Right ventricle myocardium superior (tissue), 1 donor: ENCODE measurements at places on chromosomes 3 and 15.

- no peak for DNase-seq
These were observed 278.1 kb downstream of the THSD4 start for GRCh38 chr15:71393383-71393782.

- no peak for DNase-seq
These were observed 120.8 kb downstream of the UNC13C start for GRCh38 chr15:54099010-54099409.

DNA sequence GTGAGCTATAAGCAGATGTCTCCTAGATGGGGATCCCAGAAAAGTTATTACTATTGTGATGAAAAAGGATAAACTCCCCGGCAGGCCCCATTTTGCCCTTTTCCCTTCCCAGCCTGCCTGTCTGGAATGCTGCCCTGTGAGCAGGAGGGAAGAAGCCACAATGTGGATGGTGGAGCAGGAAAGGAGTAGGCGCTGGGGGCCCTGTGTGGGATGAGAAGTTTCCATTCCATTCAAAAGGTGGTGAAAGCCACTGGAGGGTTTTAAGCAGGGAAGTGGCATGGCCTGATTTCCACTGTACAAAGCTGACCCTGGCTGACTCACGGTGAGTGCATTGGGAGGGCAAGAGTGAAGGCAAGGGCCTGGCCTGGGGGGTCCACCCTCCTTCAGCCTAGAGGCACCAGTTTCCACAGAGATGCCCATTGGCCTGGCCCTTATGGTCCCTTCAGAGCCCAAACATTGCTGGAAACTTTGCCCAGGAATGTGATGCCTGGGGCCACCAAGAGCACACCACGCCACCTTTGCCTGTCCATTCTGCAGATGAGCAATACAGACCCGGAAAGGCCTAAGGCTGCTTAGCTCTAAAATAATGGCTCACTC, 206.9 kb downstream of the RPLP1 start:
- DNase-seq: no peak

DNA sequence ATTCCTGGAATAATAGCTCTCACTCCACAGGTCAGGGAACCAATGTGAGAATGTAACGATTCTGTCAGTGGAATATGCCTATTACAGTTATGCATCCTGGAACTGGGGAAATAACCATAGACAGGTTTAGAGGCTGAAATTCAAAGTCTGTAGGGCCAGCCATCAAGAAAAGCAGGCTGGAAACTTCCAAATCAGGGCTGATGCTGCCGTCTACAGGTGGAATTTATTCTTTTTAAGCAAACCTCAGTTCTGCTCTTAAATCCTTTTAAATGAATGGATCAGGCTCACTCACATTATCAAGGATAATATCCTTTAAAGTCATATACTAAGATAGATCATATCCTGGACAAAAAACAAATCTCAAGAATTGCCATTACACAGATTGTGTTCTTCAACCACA, 699.8 kb downstream of the NR2F2 start:
- DNase-seq: no peak

DNA sequence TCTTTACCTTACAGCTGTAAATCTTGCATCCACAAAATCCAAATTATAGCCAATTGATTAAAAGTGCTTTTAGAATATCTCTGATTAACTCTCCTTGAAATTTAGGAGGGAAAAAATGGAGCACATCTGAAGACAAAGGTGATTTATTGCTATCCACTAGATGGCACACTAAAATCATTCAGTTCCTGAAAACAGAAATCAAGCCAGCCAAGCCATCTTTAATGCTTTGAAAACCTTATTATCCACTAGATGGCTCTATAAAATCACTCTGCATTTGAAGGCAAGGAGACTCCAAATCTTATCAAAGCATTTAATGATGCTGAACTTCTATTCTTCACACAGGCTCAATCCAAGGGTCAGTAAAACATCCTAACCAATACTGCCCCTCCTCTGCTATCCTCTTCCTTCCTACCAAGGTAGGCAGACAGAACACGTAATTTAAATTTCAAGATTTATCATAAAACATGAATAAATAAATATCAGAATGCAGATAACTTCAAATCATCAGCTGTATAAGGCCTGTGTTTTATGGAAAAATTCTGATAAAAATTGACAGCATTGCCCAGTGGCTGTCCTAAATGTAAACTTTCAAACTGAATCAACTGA, 48.4 kb downstream of the GOLIM4 start:
- DNase-seq: no peak

DNA sequence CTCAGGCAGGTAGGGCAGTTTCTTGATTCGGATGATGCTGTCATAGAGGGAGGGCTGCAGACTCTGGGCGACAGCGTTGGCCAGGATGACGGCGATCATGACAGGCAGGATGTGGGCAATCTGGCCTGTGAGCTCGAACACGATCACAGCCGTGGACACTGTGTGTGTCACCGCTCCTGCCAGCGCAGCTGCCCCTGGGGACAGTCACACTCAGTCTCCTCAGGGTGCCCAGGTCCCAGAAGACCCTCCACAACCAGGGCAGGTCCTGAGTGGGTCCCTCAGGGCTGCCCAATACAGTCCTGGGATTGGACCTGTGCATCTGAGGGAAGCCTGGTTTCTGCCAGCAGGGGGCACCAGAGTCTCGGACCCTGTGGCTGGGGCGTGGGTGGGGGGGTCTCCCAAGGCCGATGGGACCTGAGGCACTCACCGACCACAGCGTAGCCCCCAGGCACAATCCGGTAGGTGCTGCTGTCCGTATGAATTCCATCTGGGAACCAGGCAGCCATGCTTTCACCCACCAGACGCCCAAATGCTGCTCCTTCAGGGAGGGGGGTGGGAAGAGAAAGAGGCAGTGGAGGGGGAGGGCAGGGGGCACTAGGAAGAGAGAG, 7.2 kb downstream of the CLCN2 start:
- DNase-seq: peak; percentile 77

- no peak for DNase-seq
These were observed 9.4 kb upstream of the SCN5A start for GRCh38 chr3:38658841-38659240.

DNA sequence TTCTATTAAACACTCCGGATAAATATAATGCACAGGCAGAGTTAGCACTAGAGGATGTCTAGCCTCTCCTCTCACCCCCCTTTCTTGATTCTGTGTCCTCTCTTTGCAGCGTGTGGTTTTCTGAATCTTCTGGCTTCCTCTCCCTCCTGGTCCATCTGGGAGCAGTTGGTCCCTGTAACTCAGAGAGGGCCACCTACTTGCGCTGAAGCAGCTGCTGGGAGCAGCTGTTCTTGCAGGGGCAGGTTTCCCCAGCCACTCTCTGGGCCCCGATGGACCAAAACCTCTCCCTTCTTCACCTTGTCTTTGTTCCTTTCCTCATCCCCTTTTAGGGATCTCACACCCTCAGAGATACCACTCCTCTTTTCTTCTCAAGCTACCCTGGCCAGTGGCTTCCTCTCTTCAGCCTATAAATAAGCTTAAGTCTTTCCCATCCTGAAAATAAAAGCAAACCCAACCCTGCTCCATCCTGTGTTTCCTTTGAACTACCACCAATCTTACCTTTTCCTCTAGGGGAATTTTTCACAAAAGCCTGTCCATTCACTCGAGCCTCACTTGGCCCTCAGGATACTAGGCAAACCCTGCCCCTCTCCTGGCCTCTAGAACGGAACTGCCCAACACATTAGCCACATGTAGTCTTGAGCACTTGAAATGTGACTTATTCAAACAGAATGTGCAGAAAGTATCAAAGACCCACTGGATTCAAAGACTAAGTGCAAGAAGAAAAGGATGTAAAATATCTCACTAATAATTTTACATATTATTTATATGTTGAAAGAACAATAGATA, 59.7 kb downstream of the STARD5 start:
- DNase-seq: no peak

GRCh38 chr3:44047796-44048195, 193.9 kb upstream of the TOPAZ1 start:
- no peak for DNase-seq

DNA sequence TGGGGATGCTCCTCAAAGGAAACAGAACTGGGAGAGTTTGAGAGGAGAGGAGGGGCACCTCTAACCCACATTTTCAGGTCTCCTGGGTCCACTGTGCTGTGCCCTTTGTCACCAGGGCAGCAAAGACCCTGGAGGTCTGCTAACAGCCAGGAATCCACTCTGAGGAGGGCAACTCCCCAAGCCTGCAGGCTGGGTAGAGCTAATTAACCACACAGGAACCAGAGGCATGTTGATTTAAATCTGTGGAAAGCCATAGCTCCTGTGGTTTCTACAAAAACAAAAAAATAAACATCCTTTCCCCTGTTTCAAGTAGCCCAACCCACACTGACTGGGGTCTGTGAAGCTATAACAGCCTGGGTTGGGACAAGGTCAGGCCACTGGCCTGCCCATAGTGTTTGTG, 2.2 kb upstream of the BSN start:
- DNase-seq: no peak

DNA sequence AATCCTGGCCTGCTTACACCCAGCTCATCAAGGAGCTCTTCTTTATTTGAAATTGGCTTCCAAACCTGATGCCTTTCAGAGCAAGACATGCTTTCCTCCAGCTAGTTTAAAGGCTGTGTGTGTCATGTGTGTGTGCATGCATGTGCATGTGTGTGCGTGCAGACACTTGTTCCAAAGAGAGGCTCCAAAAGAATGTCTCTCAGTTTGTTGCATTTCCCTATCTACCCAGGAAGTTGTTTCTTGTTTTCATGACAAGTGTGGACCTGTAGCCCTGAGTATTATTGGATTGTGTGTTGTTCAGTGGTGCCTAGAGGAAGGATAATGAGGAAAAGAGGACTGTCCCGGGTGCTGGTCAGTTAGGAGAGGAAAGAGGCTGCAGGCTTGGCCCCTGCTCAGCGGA, 240.0 kb downstream of the THSD4 start:
- no peak for DNase-seq
